Gastroesophageal sphincter (tissue), 4 donors: ENCODE measurements at places on chromosomes 2 and 18. TPM values are rescaled to one million over a fixed set of nuclear protein-coding genes. Genes with fewer than 3 reads are reported as not detected.

Gene TNFRSF11A
- 0.31 TPM for total RNA-seq

Gene CYP26B1
- 4.0 TPM for total RNA-seq

Gene ITGB6
- not detected for total RNA-seq

Gene SERPINB11
- total RNA-seq, result not detected

Gene IGFBP5
- total RNA-seq, result 313 TPM

Gene TFCP2L1
- 0.42 TPM for total RNA-seq

Gene CFC1
- total RNA-seq, result not detected

Gene HOXD1
- not detected for total RNA-seq

Gene GRHL1
- total RNA-seq, result 2.7 TPM
